ENCODE measurements at places on chromosomes 7 and 10. TPM values are rescaled to one million over a fixed set of nuclear protein-coding genes. Genes with fewer than 3 reads are reported as not detected.

DNA sequence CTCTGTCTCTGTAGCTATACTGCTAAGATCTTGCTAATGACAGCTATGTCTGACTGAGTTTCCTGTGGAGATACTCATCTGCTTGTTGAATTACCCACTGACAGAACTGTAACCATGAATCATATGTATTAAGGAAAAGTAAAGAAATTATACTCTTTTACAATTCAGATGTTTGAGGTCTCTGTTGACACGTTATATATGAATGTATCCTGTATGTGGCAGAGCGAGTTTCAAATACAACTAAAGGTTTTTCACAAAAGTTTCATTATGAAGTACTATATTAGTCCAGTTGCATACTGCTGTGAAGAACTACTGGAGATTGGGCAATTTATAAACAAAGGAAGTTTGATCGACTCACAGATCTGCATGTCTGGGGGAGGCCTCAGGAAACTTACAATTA is 232.5 kb downstream of the CDK14 start:
- DNase-seq, result peak; percentile 17

DNA sequence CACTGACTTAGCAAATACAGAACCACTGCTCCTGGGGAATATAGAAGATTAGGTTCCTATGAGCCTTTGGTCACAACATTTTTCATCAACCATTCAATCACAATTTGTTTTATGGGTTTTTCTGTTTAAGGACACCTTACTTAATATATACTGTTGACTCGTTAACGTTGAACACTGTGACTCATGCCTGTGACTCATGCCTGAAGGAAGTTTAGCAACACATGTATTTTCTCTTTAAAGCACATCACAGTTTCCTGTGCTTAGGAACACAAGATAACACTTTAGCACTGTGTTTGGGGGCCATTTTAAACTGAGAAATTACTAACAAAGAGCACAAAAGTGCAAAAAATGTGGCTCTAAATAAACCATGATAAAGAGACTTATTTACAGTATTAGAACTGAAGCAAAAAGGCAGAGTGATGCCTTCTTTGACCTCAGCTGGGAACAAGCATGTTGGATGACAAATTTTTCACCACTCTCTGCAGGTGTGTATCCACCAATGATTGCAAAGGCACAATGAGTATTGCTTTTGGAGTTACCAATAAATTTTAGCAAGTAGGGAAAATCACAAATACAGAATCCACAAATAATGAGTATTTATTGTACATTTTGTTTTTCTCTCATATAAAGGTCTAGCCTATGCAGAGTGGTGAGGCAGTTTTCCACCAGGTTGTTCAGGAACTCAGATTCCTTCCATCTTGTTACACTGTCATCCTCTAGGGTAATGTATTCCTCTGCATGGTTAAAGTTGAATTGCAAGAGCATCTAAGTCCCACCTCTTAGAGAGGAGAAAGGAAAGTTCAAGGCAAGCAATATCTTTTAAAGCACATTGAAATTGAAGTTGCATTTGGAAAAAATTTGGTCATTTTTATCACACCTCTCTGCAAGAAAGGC is 7.3 kb downstream of the FGFBP3 start:
- peak; percentile 95 for DNase-seq

GRCh38 chr7:104976966-104977636 is 36.9 kb upstream of the KMT2E start:
- no peak for DNase-seq

DNA sequence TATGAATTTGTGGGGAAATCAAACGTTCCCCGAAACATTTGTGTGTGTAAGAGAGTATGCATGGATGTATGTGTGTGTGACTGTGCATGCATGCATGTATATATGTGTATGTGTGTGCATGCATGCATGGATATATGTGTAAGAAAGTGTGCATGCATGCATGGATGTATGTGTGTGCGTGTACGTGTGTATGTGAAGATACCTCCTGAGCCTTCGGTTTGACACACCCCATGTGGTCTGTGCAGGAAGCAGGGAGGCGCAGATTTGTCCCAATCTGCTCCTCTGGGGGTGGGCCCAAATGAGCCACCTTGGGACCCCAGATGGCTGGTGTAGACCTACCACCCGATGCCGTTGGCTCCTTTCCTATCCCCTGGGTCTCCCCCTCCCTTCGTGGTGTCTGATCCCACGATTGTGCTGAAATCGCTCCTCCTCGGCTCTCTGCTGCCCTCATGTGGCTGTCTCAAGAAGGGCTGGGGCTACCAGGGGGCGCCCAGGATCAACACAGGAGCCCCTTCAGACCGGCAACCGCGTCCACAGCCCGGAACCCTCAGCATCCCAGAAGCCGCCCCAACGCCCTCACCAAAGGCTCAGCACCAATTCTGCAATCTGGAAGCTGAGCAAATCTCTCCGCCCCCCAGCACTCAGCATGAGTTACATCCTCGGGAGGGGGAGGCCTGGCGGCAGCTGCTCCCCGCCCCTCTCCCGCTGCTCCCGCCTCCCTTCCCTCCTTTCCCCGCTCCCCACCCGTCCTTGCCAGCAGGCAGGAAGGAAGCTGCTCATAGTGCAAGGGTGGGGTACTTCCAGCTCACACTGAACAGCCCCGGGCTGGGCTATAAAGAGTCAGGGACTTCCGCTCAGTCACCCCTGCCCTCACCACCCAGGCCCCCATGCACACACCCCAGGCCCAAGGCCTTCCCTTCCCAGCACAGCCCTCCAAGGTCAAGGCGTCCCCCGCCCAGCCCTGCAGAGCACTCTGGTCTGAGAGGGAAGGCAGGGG is 2.3 kb upstream of the NOS3 start:
- no peak for DNase-seq

GRCh38 chr7:107966711-107967110 is 36.2 kb downstream of the LAMB1 start:
- peak; percentile 58 for DNase-seq

DNA sequence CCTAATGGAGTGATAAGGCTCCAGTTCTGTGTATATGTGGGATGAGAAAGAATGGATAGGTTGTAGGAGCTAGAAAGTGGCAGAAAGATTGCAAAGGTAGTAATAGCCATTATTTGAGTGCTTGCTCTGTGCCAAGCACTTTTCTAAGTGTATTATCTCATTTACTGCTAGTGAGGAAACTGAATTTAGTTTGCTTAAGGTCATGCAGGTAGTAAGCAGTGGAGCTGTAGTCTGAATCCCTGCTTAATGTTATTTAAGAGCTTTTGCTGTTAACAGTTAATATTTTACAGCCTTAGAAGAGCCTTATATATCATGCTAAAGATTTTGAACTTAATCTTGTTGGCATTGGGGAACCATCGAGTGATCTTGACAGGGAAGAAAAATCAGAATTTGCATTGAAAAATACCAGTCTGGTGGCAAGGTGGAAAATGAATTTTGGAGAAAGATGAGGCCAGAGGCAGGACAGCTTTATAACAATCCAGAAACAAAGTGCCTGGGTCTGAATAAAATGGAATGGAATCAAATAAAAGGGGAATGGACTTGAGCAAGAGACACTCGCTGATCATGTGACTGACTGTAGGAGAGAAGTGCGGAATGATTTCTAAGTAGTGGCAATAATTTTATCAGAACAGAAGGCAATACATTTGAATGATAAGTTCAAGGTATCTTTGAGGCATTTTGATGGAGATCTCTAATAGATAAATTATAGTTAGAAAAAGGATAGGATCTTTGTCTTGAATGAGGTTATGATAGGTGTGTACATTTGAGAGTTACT is 15.2 kb downstream of the CAPZA2 start:
- DNase-seq, result no peak

GRCh38 chr7:134317434-134317833 is 704 bp upstream of the SLC35B4 start:
- no peak for DNase-seq

- peak; percentile 40 for DNase-seq
Observed at GRCh38 chr7:150955519-150956394, 22.4 kb downstream of the KCNH2 start.

DNA sequence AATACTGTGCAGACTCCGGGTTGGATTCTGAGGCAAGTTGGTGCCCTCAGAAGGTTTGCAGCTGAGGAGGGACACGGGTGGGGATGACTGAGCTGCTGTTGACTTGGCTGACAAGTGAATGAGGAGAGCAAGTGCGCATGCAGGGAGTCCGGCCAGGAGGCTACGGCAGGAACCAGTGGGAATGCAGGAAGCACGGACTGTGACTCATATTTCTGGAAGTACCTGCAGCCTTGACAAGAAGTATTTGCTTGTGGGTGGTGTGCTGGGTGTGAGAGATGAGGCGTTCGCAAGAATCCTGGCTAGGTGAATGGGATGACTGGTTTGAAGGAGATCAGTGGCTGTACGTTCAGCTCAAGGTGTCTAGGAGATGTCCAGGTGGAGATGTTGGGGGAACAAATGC is 30.8 kb upstream of the FXYD4 start:
- peak; percentile 73 for DNase-seq

DNA sequence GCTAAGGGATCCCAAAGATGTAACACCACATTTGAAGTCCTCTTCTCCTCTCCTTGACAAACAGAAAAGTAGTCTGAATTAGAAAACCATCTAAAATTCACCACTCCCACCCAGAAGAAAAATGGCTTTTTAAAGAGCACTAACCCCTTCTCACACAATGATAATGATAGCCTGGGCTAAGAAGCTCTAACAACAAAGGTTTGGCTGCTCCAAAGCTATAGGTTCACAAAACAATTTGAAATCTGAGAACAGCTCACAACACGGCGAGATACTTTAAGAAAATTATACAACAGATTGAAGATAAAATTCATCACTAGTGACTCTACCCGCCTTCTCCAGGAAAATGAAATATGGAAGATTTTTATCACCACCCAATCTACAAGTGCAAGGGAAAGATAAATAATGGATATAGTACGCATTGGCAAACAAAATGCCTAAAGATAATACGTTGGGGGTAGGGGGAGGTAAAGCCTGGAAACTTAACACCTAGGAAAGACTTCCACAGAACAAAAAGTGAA is 7.4 kb downstream of the ITGB1 start:
- DNase-seq, result no peak

- peak; percentile 97 for DNase-seq
Observed at GRCh38 chr10:78336402-78336791, 302.7 kb downstream of the RPS24 start.

DNA sequence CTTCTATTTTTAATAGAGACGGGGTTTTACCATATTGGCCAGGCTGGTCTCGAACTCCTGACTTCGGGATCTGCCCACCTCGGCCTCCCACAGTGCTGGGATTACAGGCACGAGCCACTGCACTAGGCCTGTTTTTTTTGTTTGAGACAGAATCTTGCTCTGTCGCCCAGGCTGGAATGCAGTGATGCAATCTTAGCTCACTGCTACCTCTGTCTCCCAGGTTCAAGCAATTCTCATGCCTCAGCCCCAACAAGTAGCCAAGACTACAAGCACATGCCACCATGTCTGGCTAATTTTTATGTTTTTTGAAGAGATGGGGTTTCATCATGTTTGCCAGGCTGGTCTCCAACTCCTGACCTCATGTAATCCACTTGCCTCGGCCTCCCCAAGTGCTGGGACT is 73.7 kb downstream of the TYW1B start:
- peak; percentile 23 for DNase-seq

GRCh38 chr7:55351263-55351662 is 13.9 kb upstream of the LANCL2 start:
- no peak for DNase-seq

DNA sequence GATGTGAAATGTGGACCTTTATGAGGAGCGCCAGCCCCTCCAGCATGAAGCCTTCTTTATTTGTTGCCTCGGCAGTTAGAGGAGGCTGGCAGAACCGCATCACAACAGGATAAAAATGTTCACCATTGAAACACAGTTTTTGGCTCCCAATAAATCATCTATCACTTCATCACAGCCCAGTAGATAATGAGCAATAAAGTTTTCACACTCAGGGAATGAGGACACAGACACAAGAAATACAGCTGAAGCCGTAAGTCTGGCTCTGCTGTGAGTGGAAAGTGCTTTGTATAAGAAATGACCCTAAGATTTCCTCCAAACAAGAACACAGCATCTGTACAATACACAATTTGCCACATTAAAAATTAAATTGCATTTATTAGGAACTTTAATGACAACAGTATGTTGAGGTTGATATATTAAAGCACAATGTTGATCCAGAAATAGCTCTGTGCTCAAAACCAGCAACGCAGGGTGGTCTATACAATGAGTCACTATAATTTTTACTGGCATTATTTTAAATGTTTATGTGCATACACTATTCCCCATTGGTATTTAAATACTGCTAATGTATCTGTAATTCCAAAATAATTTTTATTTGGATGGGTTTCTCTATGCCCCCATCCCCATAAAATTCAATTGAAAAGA is 301.8 kb upstream of the MGMT start:
- DNase-seq, result no peak

DNA sequence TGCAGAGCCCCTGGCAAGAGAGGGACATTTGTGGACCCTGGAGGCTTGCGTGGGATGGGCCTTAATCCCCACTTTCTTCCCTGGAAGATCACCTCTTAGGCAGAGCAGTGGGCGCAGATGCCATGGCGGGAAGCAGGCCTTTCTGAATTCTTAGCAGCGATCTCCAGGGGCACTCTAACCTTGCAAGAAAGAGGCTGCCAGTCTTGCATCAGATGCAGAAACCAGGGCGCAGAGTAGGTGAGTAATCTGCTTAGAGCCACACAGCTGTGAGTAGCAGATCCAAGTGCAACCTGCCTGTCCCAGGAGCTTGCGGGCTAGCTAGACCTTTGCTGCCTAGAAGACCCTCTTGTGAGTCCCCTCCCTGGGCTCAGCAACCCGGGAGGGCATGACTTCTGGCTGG is 40.0 kb downstream of the KCTD7 start:
- DNase-seq, result no peak

DNA sequence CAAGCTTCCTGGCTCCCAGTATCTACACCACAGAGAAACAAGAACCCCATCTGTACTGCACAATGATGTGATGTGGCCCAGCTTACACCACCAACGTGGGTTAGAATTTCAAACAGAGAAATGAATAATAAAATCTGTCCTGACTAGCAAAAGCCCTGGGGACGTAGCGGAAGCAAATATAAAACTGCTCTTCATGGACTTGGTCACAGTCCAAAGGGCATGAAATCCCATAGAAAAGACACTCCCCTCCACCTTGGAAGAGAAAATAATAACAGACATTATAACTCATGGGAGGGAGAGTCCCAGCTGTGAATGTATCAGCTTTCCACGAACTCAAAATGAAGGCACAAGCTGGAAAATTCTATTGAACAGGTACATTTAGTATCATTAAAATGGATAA is 205.3 kb upstream of the GALNT17 start:
- DNase-seq, result no peak

DNA sequence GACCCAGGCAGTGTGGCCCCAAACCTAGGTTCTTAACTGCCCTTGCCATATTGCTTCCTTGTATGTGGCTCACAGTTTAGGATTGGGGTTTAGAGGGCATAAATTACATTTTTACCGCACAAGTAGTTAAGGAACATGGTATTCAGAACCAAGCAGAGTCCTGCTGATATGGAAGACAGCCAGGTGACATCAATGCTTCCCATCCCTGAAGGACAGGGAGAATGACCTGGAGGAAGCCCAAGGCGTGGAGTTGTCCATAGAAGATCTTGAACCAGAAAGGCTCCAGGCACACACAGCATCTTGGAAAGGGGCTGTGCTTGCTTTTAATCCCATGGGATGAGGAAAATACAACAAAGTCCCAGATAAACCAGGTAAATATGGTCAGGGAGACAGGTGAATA is 48.3 kb downstream of the ATXN7L1 start:
- DNase-seq, result no peak

GRCh38 chr10:51926337-51926736 is 226.9 kb upstream of the CSTF2T start:
- DNase-seq, result no peak

The CREM gene
- polyA plus RNA-seq, result 32.1 TPM

The TRIM73 gene
- polyA plus RNA-seq, result not detected

The RBP4 gene
- 0.28 TPM for polyA plus RNA-seq

The TMEM72 gene
- not detected for polyA plus RNA-seq

The PODXL gene
- 0.27 TPM for polyA plus RNA-seq

The EGFR gene
- polyA plus RNA-seq, result 62.7 TPM

The MRLN gene
- polyA plus RNA-seq, result not detected

The SLC26A5 gene
- polyA plus RNA-seq, result not detected

The NYAP1 gene
- 0.09 TPM for polyA plus RNA-seq

The NPY4R2 gene
- polyA plus RNA-seq, result 0.03 TPM
